ENCODE measurements at places on chromosomes 11 and 22.

GRCh38 chr11:64444838-64445441 is 86.0 kb downstream of the RPS6KA4 start:
- no peak for DNase-seq

DNA sequence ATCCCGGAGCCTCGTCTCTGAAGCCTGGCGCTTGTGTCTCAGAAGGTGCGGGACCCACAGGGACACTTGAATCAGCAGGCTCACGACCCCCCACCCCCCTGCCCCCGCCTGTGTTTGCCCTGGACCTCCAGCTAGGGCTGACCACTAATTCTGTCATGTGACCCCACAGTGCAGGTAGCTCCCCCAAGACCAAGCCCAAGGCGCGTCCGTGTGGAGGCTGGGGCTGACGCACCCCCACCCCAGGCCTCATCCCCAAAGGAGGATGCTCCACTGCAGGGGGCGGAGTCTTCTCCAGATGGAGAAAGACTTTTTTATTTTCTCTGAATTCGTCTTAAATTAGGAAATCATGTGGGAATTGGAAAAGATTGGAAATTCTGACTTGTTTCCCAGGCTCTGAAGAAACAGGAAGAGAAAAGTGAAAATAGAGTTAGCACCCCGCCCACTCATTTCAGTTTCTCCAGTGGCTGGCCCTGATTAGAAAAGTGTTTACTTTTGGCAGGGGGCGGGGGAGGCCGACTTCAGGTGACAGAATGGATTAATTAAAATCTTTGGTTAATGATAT is 1.0 kb upstream of the RELA start:
- DNase-seq: no peak

DNA sequence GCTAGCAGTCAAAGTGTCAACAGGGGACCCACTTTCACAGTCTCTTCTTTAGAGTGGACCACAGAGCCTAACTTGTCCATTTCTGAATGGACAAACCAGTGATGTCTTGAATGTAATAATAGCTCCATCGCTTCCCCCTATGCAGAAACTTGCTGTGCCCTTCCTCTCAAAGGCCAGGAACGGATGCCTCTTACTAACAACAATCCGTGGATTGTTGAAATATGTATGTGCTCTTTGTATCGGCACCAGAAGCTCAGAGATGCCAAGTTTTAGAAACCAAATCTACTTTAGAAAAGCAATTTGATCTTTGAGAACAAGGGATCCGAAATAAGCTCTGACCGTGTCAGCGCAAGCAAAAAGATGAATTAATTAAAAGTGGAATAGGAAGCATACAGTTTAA is 259.5 kb upstream of the POU2AF2 start:
- DNase-seq: no peak

DNA sequence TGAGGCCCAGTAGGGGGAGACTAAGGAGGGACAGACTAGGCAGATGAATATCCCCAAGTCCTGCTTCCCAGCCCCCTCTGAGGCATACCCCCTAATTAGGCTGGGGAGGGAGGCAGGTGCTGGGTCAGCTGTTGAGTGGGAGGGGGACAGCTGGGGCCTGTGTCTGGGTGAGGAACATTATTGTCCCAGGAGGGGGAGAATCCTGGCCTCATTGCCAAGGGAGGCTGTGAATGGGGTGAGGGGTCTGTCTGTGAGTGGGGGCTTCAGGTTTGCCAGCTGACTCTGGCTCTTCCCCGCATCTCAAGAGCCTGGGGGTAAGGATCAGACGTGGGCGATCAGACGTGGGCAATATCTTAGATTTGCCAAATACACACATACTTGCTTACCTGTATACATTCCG is 2.1 kb downstream of the INPPL1 start:
- peak; percentile 40 for DNase-seq

- DNase-seq: no peak
Measured at GRCh38 chr22:25754527-25755202, 12.7 kb downstream of the MYO18B start.

GRCh38 chr11:27084518-27084917 is 43.9 kb downstream of the BBOX1 start:
- no peak for DNase-seq

DNA sequence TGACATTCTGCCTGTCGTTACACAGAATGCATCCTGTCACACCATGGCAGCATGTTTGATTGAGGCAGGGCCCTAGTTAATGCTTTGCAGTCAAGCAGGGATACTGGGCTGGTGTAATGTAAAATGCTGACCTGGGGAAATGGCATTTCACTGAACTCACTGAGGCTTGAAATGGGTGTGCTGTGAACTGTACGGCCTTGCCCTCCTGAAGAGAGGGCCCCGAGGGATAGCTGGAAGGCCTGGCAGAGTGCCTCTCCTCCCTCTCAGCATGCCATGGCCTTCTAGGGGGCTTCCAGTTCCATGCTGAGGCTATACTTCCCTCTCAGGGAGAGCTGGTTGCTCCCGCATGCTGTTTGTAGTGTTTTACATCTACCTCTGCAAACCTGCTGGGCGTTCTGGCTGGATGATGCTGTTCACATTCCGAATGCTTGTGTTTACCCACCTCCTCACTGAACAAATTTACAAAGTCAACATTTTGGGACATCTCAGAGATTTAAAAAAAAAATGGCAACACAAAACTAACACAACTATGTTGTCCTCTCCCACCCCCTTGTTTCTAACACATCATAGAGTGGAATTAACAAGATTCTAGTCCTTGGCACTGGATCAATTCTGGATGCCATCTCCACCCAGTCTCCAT is 416.7 kb upstream of the CADM1 start:
- no peak for DNase-seq

GRCh38 chr22:32706149-32706548 is 95.4 kb upstream of the TIMP3 start:
- no peak for DNase-seq

GRCh38 chr11:114270531-114271270 is 25.5 kb upstream of the NNMT start:
- no peak for DNase-seq

GRCh38 chr11:19602891-19603290 is 109.7 kb upstream of the NAV2 start:
- DNase-seq: no peak

GRCh38 chr11:103480421-103480820 is 371.2 kb downstream of the DYNC2H1 start:
- no peak for DNase-seq

- no peak for DNase-seq
Measured at GRCh38 chr22:24386937-24387471, 40.4 kb upstream of the ADORA2A start.

DNA sequence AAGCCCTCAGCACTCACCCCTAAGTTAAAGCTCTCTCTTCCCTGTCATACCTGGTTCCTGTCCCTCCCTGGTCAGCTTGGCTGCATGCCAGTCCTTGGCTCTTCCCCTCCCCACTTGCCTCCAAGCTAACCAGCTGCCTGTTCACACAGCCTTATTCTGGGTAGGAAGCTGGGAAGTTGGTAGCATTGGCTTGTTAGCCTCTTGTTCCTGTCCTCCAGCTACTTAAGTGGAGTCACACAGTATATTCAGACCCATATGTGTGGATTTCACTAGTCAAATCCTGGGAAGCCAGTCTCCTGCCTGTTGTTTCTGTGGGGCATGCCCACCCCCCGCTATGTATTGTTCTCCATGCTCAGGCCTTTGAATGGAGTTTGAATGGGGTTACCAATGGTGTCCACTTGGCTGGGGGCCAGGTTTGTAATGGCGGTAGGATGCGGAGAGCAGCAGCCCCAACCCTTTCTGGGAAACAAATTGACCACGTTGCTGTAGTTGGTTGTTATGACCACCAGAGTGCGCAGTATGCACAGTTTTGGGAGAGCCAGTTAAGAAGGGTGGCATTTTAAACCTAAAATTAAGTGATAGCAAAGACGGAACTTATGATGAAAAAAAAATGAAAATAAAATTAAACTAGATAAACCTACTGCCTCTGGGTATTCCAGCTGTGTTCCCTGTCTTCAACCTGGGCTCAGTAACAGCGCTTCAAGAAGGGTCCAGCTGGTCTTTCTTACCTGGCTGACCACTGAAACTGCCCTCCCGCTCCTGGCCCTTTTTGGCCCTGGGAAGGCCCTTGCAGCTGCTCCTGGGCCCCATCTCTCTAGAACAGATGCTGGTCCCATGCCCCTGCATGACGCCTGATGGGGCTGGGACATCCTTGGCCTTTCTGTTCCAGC is 10.7 kb upstream of the RPS3 start:
- peak; percentile 65 for DNase-seq

DNA sequence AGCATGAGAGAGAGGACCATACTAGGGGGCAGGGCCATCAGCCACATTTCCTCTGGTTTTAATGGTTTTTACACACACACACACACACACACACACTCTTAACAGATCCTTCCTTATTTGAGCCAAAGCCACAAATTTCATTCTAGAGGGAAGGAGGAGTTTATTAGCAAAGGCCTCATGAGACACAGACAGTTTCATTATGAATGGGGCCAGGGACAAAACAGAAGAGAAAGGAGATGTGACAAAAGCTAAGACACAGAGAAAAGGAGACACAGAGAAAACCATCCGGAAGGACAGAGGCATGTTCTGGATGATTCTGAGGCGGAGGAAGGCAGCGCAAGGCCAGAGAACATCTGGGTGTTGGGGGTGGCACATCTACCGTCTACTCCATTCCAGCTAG is 32.2 kb upstream of the ARFGAP3 start:
- no peak for DNase-seq

DNA sequence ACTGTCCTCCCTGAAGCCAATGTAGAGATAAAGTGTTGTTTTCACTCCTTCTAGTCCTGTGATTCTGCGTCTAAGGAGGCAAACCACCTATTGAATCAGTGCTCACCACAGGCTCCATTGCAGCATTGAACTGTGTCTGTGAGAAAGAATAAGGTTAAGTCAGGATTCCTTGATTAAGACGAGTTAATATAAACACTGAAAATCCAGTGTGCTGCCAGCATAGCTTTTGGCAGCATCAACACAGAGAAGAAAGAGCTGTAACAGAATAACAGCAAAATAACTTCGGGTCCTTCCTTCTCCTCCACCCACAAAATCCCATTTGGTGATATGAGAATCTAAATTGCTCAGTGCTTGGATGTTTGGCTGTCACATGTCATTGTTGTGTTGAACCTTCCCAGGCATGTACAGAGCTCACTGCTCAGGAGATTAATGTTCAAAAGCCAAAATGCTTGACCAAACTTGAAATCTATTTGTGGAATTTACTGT is 185.2 kb upstream of the DDI1 start:
- DNase-seq: no peak

DNA sequence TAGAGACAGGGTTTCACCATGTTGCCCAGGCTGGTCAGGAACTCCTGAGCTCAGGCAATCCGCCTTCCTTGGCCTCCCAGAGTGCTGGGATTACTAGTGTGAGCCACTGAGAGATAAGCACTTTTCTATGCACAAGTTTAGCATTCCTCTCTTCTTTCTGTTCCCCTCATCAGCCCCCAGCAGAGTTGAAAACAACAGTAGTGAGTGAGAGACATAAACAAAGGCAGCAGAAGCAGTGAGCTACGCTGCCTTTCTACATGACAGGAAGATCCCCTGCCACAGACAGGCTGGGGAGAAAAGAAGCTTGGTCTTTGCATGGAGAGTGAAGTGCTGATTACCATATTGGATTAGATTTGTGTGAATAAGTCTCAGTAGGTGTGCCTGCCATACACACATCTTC is 392.0 kb upstream of the KIRREL3 start:
- DNase-seq: no peak

DNA sequence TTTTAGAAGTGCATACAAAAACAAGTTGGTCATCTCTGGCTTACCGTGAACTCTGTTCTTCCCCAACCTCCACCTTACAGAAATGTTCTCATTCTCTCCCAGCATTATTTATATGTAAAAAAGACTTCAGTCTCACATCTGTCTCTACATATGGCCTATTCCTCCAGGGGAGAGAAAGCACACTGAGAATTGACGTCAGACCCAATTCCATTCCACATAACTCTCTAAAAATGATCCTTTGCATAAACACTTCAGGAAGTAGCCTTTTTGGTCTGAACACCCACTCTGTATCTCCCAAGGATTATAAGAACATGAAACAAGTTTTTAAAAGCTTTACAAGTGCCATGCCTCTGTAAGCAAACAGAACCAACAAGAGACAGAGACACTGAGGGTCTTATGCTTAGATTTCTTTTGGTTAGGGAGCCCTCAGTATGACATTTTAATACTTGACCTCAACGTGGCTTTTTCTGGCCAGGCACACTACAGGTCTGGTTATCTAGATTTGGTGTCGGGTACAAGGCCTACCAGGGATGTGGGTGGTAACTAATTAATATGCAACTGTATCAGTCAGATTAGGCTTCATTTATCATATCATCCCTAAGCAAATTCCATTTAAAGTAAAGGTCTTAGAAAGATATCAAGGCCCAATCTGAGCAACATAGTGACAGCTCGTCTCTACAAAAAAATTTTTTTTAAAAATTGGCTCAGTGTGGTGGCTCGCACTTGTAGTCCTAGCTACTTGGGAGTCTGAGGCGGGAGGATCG is 48.5 kb upstream of the PPP2R1B start:
- no peak for DNase-seq

GRCh38 chr11:100612766-100613165 is 74.3 kb upstream of the ARHGAP42 start:
- DNase-seq: no peak

DNA sequence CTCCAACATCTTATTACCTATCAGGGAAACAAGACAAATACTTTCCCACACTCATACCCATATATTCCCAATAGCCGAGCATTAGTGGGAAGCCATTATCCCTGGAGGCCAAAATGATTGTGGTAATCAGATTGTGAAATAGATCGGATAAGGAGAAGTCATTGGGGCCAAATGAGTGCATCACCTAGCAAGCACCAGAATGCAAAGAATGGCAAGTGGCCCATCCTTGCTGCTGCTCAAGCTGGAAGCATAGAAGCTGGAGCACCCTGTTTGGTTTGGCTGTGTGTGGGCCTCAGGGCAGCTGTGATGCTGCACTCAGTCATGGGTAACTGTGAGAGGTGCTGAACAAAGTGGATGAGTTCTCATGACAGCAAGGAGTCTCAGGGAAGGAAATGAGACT is 18.7 kb upstream of the DBX1 start:
- DNase-seq: no peak

GRCh38 chr11:105862736-105863367 is 159.2 kb downstream of the MSANTD4 start:
- DNase-seq: no peak

DNA sequence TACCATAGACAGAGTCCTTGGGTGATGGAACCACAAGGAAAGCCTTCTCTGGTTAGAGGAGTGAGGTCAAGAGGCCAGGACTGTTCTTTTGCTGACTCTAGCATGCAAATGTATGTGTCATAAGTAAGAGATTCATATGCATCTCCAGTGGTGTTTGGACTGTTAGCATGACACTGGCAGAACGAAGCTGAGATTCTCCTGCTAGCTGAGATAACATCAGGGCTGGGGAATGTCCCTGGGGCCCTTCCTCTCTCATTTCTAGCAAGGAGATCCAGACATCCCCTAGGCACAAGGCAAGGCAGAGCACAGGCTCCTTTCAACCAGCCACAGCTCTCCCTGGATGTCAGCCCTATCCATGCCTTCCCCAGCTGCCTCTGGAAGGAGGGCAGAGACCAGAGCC is 711.3 kb downstream of the OPCML start:
- no peak for DNase-seq
